ENCODE measurements at places on chromosomes 7 and 10.

DNA sequence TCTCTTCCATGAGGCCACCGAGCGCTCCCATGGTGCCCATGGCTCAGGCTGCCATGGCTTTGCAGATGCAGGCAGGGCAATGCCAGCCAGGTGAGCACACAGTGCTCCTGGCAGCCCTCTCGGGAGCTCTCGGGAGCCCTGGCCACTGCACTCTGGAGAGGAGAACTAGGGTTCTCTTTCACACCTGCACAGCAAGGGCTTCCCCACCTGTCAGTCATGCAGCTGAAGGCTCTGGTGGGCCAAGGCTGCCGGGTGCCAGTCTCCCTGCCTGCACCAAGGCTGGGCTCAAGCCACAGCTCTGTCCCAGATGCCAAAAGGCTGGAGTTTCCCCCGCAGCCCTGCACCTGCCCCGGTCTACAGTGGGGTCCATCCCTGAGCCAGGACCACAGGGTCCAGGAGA lies 32.6 kb downstream of the NUDT1 start:
- no peak for DNase-seq

- DNase-seq = no peak
These were observed 392.1 kb upstream of the MTPN start for GRCh38 chr7:136369225-136369624.

GRCh38 chr7:106466867-106467266 lies 182.1 kb upstream of the NAMPT start:
- no peak for DNase-seq

DNA sequence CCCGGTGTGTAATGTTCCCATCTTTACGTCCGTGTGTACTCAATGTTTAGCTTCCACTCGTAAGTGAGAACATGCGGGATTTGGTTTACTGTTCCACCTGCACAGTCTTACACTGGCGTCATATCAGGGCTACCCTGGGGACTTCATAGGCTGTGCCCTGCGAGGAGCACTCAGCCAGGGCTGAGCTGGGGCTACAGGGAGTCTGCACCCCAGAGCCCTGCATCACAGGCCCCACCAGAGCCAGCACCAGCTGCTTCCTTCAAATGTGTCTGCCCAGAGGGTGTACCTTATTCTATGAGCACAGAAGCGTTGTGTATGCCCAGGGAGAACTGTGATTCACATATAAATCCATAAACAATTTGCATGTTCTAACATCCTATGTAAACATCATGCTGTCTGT lies 277.1 kb downstream of the TCERG1L start:
- DNase-seq = no peak

DNA sequence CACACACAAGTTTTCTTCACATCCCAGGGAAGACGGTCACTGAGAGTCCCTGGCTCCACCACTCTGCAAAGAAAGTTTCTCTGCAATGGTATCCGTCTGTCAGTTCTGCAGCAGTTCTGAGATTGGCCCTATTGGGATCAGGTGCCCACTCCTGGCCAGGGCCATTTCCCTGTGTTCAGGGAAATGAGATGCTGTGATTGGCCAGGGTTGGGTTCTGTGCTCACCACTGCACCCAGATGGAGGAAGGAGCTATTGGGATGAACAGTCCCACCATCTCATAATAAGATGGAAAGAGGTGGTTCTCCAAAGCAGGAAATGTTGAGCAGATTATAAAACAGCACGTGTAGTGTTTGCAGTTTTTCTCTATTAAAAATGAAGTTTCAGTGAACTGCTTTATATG lies 13.3 kb upstream of the PIP4K2A start:
- no peak for DNase-seq

DNA sequence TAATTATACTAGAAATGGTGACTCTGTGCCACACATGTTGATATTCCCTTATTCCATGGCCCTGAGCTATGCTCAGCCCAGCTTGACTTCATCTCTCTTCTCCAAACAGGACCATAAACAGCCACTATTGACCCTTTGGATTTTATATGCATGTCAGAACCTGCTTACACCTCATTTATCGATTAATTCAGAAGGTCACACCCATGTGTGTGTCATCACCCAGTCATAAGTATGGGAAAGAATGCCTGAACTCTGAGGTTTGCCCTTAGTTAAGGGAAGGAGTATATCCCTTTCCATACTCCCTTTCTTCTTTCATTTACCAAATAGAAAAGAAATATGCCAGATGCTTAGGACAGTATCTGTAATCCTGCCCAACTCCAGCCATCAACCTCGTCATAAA lies 602.3 kb downstream of the SORCS3 start:
- DNase-seq = no peak

GRCh38 chr10:14554091-14554490 lies 220.6 kb downstream of the FAM107B start:
- DNase-seq = no peak

GRCh38 chr7:2242541-2243429 lies 759 bp downstream of the NUDT1 start:
- peak; percentile 5 for DNase-seq

GRCh38 chr7:43006008-43006407 lies 73.8 kb downstream of the MRPL32 start:
- DNase-seq = no peak

DNA sequence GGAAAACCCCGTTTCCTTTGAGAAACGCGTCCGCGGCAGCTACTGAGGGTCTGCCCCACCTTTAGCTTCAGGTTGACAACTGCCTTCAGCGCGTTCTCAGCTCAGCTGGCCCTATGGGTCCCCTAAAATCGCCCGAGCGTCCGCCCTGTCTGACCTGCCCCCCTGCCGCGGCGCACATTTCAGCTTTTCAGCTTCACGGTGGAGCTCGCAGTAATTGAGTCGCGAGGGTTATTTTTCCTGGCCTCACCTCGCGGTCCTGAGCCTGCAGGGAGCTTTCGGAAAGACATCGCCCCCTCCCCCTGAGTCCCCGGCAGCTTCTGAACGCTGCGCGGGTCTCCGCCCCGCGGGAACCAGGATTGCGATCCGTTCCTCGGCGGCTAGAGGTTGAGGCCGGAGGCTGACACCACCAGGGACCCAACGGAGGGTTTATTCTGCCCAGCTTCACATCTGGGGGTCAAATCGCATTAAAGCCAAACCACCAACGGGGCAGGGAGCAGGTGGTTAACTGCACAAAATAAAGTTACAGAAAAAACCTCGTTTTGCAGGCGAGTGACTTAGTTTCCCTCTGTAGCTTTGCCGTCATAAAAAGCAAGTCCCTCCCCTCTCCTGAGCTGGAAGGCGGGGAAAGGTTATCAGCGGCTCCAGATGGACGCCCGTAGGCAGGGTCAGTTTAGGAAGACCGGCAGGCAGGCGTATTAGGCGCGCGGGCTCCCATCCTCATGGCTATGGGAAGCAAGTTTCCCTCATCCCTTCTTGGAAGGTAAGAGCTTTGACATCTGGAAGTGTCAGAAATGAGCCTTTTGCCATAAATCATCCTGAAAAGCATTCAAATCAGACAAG lies 11.0 kb downstream of the TWIST1 start:
- DNase-seq = no peak

GRCh38 chr7:20211376-20211775 lies 5.8 kb downstream of the MACC1 start:
- DNase-seq = no peak

GRCh38 chr7:4302203-4302905 lies 379.7 kb upstream of the FOXK1 start:
- DNase-seq = no peak

DNA sequence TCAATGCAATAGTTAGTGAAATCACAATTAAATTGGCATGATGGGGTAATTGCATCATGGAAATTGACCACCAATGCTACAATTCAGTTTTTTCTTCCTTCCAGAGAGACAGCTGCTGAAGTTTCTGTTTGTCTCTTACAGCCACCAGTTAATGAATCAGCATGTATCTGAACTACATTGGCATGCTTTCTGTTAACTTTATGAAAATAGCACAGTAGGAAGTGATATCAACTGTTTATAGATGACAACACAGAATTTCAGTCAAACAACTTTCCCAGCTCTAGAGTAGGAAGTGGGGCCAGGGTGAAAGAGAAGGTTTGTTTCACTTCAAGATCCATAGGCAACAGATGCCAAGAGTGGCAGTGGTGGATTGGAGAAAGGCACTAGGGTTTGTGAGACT lies 339.6 kb upstream of the VWC2 start:
- no peak for DNase-seq

GRCh38 chr7:38374507-38374906 lies 101.1 kb upstream of the TARP start:
- DNase-seq = peak; percentile 2

DNA sequence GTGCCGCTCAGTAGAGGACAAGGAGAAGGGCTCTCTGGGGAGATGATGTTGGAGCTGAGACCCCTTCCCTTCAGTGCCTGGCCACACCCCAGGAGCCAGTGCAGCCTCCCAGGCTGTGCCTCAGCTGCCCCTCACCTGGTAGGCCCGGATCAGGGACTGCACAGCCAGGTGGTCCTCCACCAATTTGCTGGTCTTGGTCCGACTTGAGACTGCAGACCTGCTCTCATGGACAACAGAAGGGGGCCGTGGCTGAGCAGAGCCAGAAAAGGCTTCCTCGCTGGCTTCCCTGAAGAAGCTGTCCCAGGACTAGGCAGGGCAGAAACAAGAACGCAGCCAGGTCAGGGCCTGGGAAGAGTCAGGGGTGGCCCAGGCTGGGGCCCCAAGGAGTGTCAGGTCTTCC lies 5.5 kb downstream of the OGDHL start:
- DNase-seq = no peak

- DNase-seq = no peak
These were observed 160.5 kb upstream of the GHITM start for GRCh38 chr10:83978681-83979383.

DNA sequence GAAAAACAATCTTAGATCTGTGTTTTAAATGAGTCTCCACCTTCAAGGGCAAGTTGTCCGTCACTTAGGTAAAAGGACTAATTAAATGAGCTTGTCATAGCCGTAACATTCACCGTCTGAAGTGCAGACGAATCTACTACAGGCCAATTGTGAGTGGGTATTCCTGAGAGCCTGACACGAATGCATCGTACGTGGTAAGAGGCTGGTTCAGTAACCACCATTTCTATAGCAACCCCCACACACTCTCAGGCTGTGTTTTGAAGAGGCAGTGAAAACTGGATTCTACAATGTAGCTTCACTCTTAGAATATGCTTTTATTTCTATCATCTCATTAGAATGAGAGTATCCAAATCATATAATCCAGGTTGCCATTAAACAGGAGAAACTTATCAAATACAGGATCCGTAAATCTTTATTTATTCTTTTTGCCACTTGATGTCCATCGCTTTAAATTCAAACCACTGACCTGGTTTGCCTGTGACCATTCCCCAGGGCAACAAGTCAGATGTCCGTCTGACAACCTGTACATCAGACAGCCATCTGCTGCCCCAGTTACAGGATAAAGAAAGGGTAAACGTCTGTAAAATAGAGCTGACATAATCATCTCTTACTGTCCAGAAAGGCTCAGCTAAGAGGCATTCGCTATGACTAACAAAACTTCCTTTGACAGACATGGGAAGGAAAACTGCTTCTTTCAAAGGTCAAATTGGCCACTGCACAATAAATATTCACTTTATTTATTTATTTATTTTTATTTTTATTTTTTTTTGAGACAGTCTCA lies 70.3 kb upstream of the NMT2 start:
- no peak for DNase-seq

DNA sequence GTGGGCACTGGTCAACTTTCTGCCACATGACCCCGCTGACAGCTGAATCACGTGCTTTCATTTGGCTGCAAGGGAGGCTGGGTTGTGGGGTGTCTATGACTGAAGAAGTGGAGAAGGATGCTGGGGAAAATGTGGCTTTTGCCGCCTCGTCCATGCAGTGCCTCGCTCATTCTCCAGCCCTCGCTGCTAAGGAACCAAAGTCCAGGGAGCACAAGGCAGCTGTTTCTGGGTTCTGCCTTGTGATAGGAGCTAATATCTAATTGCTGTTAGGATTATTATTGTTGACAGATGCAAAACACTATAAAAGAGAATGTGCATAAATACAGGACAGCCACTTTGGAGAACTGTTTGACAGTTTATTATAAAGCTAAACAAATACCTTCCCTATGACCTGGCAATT lies 4.9 kb upstream of the CAMK2B start:
- no peak for DNase-seq

GRCh38 chr7:81308643-81309322 lies 389.9 kb upstream of the SEMA3C start:
- DNase-seq = no peak

DNA sequence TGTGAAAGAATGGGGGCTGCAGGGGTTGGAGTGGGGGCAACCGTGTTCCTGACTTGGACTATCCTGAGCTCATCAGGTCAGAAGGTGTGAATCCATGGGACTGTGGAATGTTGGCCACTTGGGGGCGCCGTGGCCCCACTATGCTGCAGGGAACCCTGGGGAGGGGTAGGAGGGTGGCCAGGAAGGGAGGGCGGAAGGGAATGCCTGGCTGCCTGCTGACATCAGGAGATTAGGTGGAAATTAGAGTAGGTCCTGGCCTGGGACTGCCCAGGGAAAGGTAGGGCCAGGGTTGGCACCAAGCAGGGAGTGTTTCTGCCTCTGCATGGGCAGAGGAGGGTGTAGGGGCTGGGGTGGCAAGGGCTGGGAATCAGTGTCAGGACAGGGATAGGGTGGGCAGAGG lies 65.8 kb upstream of the PRSS58 start:
- DNase-seq = no peak

DNA sequence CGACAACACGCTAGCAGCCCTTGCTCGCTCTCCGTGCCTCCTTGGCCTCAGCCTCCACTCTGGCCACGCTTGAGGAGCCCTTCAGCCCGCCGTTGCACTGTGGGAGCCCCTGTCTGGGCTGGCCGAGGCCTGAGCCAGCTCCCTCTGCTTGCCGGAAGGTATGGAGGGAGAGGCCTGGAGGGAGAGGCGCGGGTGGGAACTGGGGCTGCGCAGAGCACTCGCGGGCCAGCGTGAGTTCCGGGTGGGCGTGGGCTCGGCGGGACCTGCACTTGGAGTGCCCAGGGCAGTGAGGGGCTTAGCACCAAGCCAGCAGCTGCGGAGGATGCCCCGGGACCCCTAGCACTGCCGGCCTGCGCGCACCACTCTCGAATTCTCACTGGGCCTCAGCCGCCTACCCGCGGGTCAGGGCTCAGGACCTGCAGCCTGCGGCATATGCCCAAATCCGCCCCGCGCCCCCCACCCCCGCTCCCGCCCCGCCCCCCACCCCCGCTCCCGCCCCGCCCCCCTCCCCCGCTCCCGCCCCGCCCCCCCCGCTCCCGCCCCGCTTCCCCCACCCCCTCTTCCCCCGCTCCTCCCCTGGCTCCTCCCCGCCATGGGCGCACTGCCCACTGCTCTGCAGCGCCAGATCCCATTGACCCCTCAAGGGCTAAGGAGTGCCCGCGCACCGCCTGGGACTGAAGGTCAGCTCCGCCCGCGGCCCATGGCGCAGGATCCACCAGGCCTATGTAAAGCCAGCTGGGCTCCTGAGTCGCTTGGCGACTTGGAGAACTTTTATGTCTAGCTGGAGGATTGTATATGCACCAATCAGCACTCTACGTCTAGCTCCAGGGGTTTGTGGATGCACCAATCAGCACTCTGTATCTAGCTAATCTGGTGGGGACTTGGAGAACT lies 15.9 kb upstream of the ACBD5 start:
- no peak for DNase-seq

- no peak for DNase-seq
These were observed 1.5 kb downstream of the STOX1 start for GRCh38 chr10:68828833-68829232.

DNA sequence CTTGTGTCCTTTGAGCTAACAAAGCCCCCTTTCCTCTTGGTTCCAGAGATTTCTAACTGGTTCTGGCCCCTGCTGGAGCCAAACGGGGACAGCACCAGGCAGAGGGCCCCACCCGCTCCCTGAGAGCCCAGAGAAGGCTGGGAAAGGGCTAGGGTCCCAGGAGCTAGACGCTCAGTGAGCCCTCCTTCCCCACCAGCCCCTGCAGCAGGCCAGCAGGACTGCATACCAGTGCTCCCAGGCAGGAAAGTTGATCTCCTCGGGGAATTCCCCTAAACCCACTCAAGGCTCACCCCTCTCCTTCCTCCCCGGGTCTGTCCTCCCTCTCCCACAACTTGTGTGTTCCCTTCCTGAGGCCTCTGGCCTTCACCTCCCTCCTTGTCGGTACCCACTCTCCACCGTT lies 47.7 kb downstream of the PAX2 start:
- no peak for DNase-seq
